ENCODE measurements at places on chromosomes 6 and 20. TPM values are rescaled to one million over a fixed set of nuclear protein-coding genes. Genes with fewer than 3 reads are reported as not detected.

- no peak for DNase-seq
These were observed 108.4 kb downstream of the KLHL32 start for GRCh38 chr6:97032955-97033354.

GRCh38 chr6:31401403-31401802 lies 2.0 kb upstream of the MICA start:
- peak; percentile 79 for DNase-seq

DNA sequence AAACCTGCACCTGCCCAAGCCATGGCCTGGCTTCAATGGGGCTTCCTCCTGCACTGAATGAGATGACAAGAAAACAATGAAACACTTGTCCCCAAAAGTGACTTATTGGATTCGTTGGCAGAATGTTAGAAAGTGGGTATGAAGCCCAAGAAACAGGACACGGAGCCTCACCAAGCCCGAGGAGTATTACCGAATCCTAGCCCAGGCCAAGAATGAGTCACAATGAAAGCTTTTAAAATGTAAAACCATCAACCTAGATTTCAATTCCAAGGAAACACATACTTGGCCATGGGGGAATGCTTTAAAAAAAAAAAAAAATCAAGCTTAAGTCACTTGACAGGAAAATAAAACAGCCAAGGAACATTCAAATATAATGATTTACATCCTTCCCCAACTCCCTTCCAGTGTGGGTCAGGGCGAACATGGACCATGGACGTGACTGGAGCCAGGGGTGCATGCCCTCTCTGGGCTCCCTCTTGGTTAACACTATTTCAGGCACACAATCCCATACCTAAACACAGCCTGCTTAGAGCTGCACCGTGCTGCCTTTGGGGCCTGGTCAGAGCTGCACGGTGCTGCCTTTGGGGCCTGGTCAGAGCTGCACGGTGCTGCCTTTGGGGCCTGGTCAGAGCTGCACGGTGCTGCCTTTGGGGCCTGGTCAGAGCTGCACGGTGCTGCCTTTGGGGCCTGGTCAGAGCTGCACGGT lies 3.1 kb upstream of the STX16 start:
- DNase-seq = peak; percentile 65

- DNase-seq = no peak
These were observed 1.4 kb upstream of the OSBPL2 start for GRCh38 chr20:62236766-62237513.

- DNase-seq = no peak
These were observed 19.3 kb upstream of the EFCAB8 start for GRCh38 chr20:32839227-32839981.

DNA sequence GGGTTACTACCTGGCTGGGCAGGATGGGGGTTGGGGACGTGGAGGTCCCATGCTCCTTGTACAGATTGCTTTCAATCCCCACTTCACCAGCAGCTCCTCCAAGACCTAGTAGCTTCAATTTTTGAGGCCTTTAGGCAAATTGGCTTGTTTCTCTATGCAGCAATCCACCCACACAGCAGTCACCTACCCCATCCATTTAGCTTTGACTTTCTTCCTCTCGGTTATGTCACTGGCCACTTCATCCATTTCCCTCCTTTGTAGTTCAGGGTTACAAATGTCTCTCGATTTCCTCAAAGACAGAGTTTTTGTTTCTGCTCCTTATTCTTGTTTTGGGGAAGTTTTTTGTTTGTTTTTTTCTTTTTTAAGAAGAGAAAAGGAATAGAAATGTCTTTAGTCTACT lies 33.4 kb upstream of the RSPO4 start:
- DNase-seq = no peak

DNA sequence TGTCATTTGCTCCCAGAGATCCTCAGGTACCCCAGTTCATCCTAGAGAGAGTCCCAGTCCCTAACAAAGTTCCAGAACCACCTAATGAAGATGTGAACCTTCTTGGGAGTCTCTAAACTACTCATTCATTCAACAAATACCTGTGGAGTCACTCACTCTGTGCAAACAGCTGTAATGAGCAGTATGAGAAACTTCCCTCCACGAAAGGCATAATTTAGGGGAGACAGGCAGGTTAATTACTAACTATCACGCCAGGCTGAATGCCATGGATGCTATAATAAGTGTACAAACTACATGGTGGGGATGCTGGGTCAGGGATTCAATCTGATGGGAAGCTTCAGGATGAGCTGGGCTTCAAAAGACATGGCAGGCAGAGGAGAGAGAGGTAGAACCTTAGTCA lies 70.1 kb upstream of the AFDN start:
- no peak for DNase-seq

- no peak for DNase-seq
These were observed 60.5 kb downstream of the PPP1R14C start for GRCh38 chr6:150203378-150203777.

- no peak for DNase-seq
These were observed 264.9 kb downstream of the HIVEP2 start for GRCh38 chr6:142679907-142680700.

DNA sequence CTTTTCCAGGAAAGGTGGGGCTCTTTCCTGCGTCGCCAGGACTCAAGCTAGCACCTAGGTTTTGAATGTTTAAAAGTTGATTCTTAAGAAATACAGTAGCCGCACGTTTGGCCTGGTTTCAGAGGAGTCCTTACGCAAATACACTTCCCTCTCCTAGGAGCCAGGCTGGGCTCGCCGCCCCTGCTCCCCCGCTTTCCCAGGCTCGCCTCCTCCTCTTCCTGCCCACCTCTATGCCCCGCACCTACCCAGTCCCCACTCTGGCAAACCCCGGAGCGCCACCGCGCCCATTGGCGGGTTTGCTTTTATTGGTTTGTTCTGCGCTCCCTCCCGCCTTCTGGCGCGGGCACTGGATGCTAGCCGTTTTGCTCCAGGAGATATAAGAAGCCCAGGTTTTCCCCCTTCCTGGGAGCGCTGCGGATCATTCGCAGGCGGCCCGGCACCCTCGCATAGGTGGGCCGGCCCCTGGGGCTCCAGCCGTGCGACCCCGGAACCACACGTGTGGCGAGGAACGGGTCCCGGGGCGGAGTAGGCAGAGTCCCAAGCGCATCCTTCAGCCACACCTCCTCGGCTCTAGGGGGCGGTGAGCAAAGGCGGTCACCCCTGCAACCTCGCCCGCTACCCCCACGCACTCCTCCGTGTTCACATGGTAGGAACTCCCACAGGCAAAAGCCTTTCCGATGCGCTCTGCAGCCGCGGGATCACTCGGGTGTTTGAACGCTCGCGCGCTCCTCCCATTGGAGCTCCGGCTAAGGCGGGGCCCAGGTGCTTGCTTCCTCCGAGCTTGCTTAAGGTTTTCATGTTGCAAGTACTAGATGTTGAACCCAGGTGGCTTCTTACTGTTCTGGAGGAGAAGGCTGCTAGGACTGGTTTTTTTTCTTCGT lies 119.0 kb downstream of the RTN4IP1 start:
- peak; percentile 48 for DNase-seq

DNA sequence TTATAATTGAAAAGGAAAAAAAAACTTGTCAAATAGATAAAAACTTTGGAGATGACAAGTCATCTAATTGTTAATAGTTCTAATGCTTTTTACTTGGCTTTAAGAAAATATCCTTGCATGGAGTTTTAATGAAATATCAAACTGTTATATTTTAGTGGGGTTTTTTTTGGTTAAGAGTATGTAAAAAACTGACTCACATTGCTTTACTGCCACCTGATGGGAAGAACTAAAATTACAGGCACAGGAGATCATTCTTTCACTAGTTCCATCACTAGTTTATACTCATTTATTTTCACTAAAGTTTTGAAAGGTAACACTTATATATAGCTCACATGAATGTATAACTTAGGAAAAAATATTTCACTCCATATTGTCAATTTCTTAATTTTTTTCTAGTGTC lies 309.1 kb downstream of the LMBRD1 start:
- no peak for DNase-seq

GRCh38 chr6:167572106-167572505 lies 247.2 kb downstream of the TTLL2 start:
- DNase-seq = no peak

DNA sequence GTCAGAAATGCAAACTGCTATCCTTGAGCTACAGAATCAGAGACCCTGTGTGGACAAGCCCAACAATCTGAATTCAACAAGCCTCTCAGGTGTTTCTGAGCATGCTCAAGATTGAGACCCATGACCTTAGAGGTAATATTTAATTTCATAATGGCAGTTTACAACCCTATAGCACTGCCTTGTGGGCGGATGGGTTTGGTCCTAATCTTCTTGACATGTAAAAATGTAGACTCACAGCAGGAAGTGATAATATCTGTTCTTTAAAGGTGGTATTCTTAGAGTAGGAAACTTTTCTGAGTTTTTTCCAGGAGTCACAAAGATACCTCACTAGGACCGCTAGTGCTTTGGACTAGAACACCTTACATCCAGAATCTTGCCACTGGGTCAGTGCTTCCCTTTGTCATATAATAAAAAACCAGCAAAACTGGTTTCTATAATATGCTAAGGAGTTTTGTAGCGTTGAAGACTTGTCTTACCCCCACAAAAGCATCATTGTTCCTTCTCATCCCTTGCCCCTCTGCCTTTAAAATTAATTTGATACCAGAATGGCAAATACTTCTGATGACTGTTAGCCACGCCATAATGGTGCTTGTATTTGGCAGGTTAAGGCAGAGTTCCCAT lies 52.6 kb downstream of the E2F3 start:
- no peak for DNase-seq

DNA sequence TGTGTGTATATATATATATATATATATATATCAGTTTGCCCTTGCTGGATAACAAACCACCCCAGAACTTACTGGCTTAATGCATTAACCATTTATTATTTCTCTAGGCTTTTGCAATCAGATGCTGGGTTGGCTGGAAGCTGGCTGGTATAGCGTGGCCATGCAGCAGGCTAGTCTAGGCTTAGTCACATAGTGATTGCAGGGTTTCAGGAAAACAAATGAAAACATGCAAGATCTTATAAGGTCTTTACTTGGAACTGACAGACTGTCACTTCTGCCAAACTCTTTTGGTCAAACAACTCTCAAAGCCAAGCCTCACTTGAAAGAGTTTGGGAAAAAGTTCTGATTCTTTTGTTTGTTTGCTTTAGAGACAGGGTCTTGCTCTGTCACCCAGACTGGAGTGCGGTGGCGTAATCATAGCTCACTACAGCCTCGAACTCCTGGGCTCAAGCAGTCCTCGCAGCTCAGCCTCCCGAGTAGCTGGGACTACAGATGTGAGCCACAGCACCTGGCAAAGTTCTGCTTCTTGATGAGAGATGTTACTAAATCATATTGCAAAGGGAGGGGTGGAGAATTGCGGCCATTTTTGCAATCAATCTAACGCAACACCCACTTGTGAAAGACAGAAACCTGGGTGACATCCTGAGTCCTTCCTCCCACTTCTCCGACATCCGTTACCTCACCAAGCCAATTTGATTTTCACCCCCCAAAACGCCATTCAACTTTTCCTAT lies 74.6 kb upstream of the RNF24 start:
- no peak for DNase-seq

GRCh38 chr6:132147530-132148011 lies 196.4 kb upstream of the CCN2 start:
- DNase-seq = peak; percentile 75

DNA sequence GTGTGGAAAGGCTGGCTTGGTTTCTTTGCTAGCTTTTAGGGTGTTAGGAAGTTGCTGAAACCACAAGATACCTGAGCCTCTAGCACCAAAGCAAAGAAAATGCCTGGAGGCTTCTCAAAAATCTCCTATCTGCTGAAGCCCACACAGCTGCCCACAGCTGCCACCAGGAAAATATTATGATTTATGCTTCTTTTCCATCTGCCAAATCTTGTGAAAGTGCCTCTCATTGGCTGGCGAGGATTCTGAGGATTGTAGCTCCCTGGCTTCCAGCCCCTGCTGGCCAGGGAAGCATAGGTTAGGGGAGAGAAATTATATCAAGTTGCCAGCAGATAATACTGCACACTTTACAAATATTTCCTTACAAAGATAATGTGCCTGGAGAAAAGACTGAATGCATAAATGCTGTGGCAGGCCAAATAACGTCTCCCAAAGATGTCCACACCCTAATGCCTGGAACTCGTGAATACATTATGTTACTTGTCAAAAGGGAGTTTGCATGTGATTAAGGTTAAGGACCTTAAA lies 98.4 kb downstream of the MRPL14 start:
- no peak for DNase-seq

GRCh38 chr6:23790756-23791155 lies 335.3 kb upstream of the NRSN1 start:
- no peak for DNase-seq

DNA sequence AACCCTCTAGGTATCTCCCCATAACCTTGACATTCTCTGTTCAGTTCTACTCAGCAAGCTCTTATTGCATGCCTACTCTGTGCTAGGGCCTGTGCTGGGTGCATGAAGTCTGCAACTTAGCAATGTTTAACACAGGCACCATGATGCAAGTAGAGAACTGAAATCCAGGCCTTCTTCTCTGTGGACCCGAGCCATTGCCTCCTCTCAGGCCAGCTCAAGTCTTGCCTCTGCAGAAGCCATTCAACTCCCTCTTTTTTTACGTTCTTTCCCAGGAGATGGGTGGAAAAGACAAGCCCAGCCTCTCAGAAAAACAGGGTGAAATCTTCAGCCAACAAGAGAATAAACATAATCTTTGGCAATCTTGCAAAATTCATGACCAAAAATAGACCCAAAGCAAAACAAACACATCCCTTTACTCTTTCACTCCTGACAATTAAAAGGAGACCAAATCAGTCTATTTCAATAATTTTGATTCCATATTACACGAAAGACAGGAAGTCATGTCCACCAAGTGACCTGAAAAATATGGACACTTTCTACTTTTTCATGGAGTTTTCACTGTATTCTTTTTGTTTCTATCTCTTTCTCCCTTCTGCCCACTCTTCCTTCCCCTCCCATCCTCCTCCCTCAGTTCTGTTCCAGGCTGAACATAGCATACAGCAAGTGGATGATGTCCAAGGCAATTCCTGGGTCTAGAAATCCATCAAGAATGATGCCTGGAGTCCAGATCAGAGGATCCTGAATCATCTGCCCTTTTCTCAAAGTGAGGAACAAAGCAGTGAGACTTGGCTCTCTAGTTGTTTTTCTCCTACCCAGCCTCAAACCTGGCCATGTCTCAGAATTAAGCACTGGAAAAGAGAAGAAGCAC lies 45.4 kb upstream of the MOCS1 start:
- no peak for DNase-seq

Gene TREML2
- not detected for total RNA-seq

Gene DEFB124
- not detected for total RNA-seq

Gene MAFB
- 0.64 TPM for total RNA-seq

Gene GSTA2
- not detected for total RNA-seq

Gene GPR63
- total RNA-seq = 0.32 TPM

Gene MTFR2
- 4.3 TPM for total RNA-seq

Gene SMIM8
- 4.8 TPM for total RNA-seq

Gene LRRN4
- total RNA-seq = under 0.01 TPM

Gene ZSCAN16
- total RNA-seq = 3.2 TPM

Gene PRDM1
- total RNA-seq = 39.7 TPM

Gene CD93
- under 0.01 TPM for total RNA-seq

Gene PRSS16
- under 0.01 TPM for total RNA-seq

Gene ZFP57
- not detected for total RNA-seq

Gene MLIP
- not detected for total RNA-seq

Gene PNPLA1
- total RNA-seq = not detected

Gene FBXO30
- total RNA-seq = 8.7 TPM
